ENCODE measurements at places on chromosomes 5 and 9.

- no peak for DNase-seq
Observed at GRCh38 chr5:68843624-68844364, 250.0 kb upstream of the SLC30A5 start.

DNA sequence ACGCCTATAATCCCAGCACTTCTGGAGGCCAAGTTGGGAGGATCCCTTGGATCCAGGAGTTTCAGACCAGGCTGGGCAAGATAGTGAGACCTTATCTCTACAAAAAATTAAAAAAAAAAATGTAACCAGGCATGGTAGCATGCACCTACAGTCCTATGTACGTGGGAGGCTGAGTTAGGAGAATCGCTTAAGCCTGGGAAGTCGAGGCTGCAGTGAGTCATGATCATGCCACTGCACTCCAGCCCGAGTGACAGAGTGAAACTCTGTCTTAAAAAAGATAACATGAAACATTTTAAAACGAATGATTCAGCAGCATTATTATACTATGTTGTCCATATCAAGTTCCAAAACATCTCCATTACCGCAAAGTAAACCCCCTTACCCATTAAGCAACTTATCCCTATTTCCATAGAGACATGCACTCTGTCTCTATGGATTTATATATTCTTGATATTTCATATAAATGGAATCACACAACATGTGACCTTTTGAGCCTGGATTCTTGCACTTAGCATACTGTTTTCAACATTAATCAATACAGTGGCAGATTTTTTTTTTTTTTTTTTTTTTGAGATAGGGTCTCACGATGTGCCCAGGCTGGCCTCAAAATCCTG, 56.9 kb upstream of the MTMR12 start:
- no peak for DNase-seq

GRCh38 chr5:38994324-38994927, 79.8 kb downstream of the RICTOR start:
- DNase-seq: no peak

DNA sequence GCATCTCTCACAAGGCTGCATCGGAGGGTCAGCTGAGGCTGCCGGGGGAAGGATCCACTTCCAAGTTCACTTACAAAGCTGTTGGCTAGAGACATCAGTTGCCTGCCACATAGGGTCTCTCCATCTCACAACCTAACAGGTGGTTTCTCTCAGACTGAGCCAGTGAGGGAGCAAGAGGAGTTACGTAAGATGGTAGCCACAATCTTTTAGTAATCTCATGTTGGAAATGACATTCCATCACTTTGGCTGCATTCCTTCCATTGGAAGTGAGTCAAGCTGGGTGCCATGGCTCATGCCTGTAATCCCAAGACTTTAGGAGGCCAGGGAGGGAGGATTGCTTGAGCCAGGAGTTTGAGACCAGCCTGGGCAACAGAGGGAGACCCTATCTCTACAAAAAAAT, 7.4 kb upstream of the GRK6 start:
- DNase-seq: no peak

DNA sequence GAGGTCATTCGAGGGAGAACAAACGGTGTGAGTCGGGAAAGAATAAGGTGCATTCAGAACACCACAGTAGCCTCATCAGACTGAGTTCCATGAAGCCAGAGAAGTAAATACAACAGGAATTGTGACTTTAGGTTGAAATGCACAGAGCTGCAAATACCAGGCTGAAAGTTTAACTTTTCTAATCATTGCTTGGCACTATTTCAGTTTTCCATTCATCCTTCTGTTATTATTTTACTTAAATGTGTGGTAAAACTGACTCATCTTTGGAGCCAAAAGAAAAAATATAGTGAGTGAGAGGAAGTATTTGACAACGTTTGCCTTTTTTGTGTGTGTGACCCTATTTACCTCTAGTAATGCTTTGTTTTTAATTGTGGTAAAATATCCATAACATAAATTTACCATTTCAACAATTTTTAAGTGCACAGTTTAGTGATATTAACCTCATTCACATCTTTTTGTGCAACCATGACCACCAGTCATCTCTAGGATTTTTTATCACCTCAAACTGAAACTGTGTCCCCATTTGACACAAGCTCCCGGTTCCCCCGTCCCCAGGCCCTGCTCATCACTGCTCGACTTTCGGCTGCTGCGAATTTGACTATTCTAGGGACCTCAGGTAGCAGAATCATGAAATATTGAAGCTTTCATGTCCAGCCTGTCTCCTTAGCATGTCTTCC, 166.8 kb downstream of the HSD17B3 start:
- no peak for DNase-seq

DNA sequence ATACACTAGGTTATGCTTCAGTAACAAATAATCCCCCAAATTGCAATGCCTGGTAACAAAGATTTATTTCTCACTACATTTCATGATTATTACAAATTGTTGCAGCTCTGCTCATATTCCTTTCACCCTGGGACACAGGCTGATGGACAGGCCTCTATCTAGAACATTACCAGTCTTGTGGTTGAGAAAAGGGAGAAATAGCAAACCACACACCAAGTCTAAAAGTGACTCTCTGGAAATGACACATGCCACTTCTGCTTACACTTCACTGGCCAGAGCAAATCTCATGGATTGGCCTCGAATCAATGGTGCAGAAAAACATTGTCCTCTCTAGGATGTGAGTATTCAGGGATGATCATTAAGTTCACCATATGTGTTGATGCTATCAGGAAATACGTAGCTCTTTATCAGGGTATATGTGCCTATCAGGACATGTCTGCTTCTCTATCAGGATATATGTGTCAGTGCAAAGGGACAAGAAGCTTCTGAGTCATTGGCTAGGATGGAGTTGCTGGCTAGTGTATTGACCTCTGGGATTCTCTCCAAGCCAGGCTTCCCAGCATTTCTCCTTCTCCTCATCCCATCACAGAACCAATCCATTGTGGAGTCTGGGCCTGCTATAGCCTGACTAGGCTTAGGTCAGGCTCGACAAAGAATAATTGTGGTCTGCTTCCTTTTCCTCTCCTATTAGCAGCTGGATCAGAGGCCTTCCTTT, 91.1 kb upstream of the CEP78 start:
- no peak for DNase-seq

All from neural crest cell (in vitro differentiated cells).